ENCODE measurements at places on chromosomes 2 and 18.

- no peak for DNase-seq
These were observed 21.7 kb upstream of the LCLAT1 start for GRCh38 chr2:30425326-30425725.

- DNase-seq = no peak
These were observed 36.9 kb downstream of the ADI1 start for GRCh38 chr2:3482363-3482821.

GRCh38 chr2:85893428-85894258, 4.9 kb upstream of the ST3GAL5 start:
- no peak for DNase-seq

DNA sequence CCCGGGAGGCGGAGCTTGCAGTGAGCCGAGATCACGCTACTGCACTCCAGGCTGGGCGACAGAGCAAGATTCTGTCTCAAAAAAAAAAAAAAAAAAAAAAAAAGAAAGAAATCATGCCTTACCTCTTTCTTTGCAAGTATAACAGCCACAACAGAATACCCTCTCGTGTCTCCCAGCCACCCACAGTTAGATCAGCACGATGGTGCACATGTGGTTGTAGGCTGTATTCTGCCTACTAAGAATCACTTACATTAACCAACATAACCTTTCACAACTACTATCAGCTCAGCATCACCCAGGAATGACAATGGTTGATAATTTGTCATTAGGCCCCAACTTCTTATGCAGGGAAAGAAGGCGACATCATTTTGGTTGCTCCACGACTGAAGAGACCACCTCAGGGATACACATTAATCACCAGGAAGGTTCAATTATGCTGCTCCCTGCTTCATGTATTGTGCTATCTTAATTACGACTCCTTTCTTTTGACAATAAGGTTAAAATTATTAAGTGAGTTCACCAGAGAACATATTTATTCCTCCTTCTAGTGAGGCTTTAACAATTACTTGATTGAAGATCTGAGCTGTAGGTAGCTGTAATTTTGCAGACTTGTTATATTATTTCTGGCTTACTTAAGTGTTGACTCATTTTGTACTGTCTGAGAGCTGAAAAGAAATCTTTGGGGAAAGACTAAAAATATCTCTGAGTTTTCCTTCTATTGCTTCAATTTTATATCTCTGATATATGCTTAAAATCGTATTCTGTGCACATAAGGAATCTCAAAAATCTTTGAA, 120.1 kb downstream of the LRP1B start:
- DNase-seq = no peak

DNA sequence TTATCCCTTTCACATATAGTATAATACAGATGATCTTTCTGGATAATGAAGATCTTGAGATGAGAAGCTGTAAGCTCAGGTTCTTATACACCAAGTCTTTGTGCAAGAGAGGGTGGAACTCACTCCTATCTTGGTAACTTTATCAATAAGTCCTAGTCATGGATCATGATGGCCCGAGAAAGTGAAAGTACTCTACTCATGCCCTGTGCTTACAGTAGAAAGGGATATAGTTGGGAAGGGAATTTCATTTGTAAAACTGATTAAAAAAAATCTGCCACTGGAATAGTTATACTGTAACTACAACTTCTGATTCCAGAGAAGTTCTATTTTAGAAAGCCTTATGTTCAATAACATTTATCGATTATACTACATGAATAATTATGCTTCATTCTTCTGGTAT, 51.8 kb downstream of the MYO3B start:
- DNase-seq = no peak

GRCh38 chr2:194104687-194105086, 1552.3 kb upstream of the SLC39A10 start:
- DNase-seq = no peak

DNA sequence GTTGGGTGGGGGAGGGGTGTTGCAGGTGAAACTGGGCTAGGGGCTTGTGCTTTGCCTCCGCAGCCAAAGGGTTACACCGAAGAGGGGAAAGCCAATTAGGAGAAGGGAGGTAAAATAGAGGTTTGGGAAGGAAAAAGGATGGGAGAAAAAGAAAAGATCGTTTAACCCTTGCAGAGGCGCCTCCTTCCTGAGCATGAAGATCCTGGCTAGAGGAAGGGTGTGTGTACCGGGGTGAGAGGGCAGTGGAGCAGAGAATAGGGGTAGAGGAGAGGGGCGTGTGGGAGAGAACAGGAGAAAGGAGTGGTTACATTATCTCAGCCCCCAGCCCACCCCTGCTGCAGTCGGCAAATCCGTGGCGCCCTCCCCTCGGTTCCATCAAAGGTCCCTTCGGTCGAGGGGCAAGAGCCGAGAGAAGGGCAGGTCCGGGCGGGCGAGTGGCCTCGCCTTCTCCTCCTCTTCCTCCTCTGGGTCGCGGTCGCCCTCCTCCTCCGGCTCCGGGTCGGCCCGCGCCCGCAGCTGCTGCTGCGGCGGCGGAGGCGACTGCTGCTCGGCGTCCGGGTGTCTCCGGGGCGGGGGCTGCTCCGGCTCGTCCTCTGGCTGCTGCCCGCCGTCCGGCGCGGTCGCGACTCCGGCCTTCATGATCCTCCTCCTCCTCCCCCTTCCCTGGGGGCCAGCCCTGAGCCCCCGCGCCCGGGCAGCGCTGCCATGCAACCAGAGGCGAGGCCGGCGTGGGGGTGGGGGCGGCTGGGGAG, 1.1 kb downstream of the MARCHF4 start:
- DNase-seq = no peak

DNA sequence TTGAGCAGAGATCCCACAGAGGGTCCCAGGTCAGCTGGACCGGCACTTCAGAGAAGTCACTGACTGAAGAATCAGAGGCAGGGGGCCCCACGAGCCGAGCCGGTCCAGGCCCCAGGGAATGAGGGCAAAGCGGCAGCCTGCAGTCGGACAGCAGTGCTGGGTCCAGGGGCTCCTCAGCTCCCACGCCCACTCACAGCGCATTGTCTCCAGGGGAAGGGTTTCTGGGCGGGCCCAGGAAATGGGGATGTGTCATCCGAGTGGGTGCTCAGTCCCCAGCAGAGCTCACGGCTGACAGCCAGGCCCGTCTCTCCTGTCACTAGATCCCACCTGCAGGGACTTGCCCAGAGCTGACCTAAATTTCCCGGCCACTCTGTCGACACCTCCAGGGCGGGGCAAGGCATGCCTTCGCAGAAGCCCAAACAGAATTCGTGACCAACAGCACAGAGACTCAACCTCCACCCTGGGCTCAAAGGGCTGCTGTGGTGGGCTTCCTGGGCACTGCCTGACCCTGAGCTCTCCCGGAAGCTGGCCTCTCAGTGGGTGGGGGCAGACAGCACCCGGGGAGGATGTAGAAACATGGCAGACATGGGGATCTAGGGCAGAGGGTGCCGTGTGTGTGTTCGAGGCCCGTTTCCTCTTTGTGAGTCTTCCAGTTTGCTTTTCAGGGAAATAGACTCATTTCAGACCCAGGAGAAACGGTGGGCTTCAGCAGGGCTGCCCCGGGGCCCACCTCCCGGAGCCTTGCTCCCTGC, 42.1 kb upstream of the TAF1B start:
- DNase-seq = peak; percentile 42
